ENCODE measurements at places on chromosomes 16 and 17.

DNA sequence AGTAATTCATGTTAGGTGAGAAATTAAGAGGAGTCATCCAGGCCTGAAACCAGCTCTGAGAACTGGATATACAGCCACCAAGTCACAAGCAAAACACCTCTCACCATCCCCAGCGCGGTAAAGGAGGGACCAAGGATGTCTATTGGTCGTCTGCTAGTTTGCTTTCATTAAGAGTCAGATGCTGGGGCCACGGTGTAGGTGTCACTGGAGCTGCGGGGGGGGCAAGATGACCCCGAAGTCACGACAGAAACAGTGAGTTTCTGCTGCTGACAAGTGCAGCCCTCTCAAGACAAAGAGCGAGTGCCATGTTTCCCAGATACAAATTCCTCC, 790 bp downstream of the NCBP3 start:
- DNase-seq: peak; percentile 17

DNA sequence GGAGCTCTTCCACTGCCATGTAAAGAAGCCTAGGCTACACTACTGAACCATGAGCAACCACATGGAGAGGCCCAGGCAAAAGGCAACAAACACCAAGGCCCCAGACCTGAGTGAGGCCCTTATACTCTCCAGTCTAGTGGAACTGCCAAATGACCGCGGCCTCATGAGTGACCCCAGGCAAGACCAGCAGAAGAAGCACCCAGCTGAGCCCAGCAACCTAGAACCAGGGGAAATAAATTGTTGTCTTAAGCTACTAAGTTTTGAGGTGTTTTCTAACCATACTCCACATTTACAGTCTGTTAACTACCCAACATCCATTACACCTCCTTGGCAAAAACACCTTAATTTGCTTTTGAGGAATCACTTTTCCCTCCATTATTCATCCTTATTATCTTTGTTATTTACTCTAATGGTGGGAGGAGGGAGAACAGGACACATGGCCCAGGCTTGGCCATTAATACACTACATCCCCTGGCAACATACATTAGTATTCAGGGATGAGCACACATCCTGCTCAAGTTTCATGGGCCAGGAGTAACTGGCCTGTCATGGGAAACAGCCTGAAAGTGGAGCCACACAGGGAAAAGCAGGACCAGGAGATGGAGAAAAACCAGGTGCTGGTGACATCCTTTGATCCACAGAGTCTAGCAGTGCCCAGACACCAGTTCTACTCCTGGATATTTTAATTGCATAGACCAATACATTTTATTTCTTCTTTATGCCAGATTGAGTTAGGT, 26.2 kb downstream of the SLC39A11 start:
- DNase-seq: no peak

DNA sequence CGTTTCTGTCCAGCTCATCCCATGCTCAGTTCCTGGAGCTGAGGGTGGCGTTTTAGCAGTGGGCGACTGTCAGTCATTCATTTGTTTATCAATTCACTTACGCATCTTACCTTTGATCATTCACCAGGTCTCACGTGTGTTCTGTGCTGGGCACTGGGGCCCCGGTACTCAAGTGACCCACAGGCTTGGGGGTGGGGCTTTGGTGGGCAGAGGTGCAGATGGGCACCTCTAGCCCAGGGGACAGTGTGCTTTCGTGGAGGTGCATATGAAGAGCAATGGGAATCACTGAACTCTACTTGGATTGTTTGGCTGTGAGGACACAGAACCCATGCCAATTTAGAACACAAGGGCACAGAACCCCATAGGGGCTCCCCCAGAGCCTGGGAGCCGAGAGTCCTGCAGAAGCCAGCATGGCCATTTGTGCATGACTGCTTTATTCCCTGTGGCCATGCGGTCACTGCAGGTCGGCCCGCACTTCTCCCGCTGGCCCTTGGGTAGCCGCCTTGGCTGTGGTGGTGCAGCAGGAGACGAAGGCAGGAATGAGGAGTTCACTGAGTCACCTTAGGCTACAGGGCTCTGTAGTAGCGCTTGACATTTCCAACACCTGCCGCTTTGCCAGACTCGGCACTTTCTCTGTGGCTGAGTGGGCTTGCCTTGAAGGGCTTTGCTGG, 144.6 kb downstream of the SNX29 start:
- no peak for DNase-seq

GRCh38 chr16:29877266-29877961, 14.4 kb upstream of the CDIPT start:
- peak; percentile 18 for DNase-seq

DNA sequence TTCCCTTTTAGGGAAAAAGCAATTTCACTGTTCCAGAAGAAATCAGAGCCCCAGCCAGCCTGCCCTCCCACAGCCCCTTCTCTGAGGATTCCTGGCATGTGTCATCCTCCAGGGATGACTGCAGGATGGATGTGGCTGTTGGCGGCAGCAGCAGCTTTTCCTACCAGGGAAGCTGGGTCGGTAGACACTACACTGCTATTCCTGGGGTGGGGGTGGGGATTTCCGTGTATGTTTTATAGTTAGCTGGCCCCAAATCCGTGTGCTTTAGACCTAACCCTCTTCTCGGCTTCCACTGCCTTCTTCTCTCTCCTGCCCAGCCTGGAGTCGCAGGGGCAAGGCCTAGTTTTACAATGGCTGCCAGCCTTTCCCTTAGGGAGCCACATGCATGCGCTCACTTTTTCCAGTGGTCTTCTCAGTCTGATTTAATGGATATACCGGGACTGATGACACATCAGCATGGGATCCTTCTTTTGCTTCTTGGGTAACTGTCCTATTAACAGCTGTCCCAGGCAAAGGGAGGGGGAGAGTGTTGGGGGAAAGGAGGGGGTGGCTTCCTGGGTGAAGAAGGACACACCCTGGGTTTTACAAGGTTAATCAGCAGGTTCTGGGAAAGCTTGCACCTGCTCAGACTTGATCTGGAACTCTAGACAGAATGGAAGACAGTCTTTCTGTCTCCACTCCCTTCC, 2.7 kb upstream of the NFE2L1 start:
- no peak for DNase-seq

GRCh38 chr17:42484304-42484703, 25.6 kb downstream of the ATP6V0A1 start:
- DNase-seq: peak; percentile 17

GRCh38 chr16:69323415-69323814, 7.0 kb downstream of the PDF start:
- DNase-seq: no peak

DNA sequence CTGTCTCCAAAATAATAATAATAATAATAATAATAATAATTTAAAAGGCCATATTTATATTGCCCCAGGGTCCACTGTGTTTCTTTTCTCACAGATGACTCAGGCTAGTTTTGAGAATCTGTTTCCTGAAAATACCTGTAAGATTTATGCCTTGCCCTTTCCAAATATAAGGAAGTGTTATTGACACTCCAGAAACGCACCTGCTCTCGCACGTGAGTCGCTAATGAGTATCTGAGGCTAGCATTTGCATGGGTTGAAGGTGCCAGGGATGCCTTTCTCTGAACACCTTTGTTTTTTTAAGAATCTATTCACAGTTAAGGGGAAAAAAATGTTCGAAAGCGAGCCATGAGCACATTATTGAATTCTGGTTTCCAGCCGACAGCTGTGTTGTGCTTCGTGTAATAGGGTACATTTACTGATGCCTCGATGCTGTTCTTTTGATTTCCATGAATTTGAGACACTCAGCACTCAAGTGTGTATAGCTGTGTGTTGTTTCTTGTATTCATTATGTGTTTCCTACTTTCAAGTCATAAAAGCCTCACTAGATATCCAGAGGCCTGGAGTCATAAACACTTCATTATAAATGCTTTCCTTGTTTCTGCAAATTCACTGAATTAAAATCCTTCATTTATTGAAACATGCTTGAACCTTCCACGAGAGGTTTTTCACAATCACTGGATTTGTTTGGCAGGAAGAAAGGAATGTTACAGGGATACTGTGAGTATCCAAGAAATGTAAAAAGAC, 45.0 kb upstream of the NOL11 start:
- DNase-seq: no peak

DNA sequence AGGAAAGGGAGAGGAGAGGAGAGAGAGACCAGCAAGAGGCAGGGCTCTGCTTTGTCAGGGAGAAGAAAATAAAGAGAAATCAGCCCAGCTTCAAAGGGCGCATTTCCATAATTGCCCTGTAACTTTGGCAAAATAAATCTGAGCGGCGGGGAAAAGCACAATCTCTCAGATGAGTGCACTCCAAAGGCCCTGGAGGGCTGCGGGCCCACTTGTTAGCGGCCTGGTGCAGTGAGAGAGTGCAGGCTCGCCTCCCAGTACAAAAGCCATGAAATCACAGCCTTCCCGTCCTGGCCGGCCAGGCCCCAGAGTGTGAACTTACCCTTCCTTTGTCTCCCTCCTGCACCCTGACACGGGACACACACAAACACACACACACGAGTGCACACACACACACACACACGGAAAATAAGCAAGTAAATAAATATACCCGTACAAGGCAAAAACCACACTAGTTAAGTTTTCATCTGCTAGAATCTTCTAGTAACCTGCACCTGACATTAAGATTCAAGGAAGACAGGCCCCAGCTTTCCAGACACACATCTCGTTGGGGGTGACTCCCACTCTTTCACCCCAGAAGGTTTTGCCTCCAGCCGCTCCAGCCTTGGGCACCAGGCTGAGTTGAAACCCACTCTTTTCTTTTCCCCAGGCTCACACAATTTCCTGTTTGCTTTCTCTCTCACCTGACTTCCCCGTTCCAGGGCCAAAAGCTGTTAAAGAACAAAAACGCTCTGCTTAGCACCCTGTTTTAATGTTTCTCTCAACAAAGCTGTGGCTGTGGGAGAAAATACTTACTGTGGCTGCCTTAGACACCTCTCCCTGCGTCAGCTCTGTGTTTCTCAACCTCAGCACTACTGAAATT, 8.5 kb downstream of the IRX3 start:
- DNase-seq: no peak

DNA sequence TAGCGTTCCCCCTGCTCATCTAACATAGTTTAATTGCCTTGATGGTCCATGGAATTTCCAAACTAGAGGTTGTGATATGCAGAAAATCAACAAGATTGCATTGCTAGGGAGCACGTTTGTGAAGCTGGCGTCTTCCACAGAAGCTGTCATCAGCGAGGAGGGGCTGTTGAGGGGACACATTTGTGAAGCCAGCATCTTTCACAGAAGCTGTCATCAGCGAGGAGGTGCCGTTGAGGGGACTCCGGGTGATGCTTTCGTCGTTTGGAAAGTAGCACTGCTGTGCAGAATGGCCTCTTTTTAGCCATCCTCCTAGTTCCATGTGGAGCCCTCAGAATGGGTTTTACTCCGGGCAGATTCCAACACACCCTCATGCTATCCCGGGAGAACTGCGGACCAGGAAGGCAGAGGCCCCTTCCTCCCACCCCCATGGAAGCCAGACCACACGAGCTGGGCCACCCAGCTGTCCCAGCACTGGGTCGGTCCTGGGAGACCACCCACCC, 119.6 kb upstream of the CHMP6 start:
- no peak for DNase-seq

- DNase-seq: no peak
These were observed 13.8 kb upstream of the SEZ6 start for GRCh38 chr17:29019475-29020181.

DNA sequence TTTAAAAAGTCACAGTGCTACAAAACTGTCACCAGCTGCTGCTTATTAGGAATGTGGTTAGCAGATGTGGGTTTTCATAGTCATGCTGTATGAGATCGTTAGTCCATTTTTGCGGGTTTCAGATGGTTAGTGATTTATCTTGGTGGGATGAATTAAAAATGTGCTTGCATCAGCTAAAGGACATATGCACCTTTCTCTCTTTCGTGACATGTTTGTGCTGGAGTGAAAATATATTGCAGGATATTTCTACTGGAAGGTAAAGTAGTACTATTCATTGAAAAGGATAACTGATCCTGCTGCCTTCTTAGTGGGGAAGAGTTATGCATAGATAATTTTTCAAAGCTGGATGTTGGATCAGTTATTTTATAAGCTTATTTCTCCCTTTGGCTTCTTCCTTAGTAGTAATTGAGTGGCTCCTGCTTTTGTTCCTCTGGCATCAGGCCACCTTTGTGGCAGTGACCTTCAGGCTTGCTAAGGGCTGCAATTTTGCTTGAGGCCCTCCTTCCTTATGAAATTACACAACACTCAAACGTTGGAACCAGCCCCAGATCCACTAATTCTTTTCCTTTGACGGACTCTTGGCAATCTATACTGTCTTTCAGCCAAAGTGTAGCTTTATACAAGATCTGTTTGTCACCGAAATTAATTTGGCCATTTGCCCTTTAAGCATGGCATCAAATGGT, 7.5 kb upstream of the SNTB2 start:
- DNase-seq: no peak

- no peak for DNase-seq
These were observed 9.8 kb downstream of the OTOP3 start for GRCh38 chr17:74945543-74945942.

- no peak for DNase-seq
These were observed 28.2 kb upstream of the CLEC18B start for GRCh38 chr16:74449470-74449869.

DNA sequence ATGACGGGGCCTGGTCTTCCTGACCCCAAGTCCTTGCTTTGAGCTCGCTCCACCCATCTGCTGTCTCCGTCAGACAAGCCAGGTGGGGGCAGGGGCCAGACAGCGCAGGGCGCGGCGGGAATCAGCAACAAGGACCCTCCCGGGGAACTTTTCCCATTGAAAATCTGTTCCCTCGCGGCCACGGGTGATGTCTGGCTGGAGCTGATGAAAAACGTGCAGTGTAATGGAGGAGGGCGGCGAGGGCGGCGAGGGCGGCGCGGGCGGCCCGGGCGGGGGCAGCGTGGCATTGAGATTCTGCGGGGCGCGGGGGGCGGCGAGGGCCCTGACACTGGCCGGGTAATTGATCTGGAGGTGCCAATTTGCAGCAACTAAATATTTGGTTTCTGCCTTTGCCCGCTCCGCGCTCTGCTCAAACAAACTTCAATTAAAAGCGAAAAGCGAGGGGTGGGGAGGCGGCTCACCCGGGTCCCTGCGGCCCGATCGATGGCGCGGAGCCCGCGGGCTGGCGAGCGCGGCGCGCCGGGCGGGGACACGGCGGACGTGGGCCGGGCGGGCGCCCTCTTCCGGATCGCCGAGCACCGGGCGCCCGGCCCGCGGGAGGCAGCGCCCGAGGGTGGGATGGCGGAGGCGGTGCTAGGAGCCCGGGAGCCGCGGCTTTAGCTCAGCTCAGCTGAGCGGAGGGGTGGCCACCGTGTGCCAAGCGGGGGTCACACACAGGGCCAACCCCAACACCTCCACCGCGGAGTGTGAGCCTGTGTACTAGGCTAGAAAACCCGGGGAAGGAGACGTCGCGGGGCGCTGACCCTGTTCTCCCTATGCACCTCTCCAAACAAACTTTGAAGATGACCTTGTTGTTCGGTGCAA, 32.4 kb downstream of the DCAKD start:
- DNase-seq: no peak

- no peak for DNase-seq
These were observed 40.9 kb upstream of the NAT9 start for GRCh38 chr17:74816905-74817620.

DNA sequence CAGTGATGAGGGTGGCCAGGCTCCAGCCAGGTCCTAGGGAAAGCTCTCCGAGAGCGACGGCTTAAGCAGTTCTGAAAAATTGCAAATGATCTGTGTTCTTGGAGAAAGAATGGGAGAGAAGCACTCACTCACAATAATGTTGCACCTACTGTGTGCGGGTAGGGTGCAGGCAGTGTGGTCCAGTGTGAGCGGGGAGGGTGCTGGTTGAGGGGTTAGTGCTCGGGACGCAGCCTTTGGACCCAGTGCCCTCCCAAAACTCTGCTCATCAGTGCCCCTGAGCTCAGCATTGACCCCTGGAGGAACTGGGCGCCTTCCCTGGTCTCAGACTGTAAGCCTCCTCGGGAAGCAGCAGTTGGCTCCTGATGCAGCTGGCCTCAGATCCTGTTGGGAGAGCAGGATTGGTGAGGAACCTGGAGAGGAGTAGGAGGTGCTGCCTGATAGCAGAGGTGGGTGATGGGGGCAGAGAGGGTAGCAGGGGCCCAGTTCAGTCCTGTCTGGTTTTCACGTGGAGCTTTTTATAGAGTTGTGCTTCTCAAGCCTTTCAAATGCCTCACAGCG, 23.6 kb upstream of the ZNF750 start:
- no peak for DNase-seq
